ENCODE measurements at places on chromosomes 2 and 18.

DNA sequence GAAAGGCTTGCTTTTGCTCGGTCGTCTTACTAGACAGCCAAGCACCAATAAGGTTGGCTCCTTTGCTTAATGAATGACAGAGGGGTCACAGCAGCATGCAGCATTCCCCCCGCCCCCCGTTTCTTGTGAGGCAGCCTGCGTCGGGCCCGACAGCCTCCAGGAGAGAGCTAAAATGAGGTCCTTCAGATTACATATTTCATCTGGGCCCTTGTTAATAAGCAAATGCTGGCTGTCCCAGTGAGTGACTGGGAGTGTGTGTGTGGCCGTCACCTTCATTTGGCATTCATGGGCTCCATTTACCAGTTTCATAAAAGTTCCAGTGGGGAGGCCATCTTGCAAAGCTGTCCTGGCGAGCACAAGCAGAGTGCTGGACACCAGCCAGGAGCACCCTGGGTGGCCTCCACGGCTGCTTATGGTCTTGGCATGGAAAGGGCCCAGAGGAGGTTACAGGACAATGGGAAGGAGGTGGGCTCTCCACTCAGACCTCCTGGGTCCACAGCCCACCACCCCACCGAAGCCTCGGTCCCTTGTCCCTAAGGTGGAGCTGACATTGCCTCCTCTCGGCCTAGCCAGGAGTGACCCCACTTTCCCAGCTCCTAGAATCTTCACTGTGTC lies 37.2 kb downstream of the ODC1 start:
- DNase-seq: no peak

GRCh38 chr18:67241299-67241698 lies 275.2 kb downstream of the DSEL start:
- DNase-seq: no peak

GRCh38 chr2:208265371-208265800 lies 669 bp upstream of the PIKFYVE start:
- peak; percentile 50 for DNase-seq

DNA sequence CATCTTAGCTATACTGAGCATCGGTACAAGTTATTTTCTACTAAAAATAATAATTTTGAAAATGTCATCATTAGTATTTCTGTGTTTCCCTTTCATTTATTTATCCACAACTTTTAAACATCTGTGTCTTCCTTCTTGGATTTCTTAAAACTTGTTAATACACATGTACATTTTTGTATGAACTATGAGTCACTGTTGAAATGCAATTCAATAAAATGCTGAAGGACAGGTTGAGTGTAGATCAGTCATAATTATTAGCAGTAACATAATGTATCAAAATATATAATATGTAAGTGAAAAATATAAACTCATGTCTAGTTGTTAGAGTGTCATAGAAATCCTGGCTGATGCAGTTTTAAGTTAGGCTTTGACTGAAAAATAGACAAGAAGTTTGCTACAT lies 115.9 kb downstream of the MEIS1 start:
- DNase-seq: no peak

GRCh38 chr2:177147093-177147694 lies 65.4 kb upstream of the HNRNPA3 start:
- DNase-seq: peak; percentile 18

GRCh38 chr2:220221992-220222391 lies 594.6 kb downstream of the SLC4A3 start:
- DNase-seq: no peak

GRCh38 chr2:85794491-85795121 lies 40.8 kb downstream of the ATOH8 start:
- DNase-seq: no peak

DNA sequence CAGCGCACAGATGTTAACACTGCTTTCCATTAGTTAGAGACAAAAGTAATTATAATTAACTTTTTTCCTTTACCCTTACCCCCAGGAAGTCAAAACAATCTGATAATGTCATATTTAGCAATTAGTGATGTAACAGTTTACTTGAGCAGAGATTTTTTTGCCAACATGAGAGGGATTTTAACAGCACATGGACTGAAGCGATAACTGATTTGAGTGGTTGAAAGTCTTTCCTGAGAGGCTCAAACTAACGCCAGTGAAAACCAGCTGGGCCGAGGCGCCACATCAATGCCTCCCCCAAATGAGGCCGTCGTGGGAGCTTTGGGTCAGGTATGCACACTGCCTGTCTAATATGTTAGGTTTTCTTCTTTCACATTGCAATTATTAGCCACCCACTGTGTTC lies 469.9 kb upstream of the SMIM21 start:
- no peak for DNase-seq

DNA sequence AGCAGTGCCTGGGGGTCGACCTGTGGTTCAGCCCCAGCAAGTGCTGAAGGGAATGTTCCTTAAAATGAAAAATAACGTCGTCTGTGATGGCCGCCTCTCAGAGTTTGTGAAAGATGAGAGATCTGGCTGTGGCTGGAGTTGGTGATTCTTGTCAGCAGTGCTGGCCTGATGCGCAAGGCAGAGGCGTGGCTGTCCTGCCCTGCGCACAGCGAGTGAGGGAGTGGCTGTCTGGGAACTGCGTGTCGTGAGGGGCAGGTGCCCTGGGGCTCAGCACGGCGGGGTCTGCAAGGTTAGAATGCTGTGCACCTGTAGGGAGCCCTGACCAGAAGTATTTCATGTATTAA lies 8.8 kb downstream of the NFATC1 start:
- peak; percentile 39 for DNase-seq

DNA sequence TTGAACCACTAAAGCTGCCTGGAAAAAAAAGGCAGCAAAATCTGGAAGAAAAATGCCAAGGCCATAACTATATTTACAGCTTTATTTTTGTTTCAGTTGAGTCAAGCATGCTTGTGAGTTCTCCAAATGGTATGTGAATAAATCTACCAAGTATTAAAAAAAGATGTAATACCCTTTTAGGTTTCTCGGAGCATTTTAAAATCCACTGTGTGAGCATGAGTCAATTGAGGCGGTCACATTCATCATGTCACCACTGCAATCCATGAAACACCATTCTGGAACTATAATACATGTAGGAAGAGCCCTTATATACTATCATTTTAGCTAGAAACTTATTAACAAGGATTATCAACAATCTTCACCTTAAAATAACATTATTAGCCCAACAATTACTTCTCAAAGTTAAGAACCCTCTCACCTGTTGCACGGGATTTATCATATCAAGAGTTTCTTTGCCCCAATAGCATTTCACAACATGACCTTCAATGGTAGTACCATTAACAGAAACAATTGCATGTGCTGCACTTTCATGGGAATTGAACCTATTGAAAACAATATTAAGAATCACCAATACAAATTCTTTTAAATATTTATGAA lies 24.2 kb upstream of the C2orf42 start:
- DNase-seq: no peak

DNA sequence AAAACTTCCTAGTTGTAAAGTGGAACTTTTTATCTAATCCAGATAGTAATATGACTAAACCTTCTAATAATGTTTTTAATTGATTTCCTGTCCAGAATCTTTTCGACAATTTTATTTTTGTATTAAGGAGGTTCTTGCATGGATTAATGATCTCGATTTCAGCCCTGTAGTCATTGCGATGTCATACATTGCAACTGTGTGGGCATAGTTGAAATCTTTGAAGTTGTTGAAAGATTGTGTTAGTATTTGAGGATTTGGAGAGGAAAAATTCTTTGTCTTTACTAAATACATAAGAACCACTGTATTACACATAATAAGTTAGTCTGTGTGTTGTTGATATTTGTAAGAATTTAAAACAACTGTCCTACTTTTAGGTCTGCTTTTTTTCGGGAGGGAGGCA lies 31.1 kb downstream of the ACSL3 start:
- DNase-seq: no peak

DNA sequence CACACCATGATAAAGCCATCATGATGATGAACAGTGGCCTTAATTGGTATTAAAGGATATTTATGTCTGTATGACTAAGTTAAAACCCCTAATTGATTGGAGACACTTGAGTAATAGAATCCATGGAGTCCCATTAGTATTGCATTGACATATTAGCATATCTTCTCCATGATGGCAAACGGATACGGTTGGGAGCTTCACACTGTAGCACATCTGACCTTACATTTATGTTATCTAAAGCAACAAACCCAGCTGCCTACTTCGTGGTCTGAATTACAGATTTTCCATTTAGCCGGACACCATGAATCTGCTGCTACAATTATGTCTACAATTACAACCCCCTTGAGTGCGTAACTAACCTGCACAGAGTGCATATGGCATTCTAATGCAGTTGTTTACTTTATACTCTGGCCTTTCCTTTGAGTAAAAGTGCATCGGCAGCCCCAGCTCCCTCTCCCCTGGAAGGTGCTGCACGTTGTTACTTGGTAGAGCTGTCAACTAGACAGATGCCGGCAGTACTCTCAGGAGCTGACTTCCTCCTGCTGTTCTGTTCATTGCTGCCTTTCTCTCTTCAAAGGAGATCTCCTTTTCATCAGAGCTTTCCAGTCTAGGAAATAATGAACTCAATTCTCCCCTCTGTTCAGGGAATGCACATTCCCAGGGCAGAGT lies 92.1 kb downstream of the LRRC30 start:
- DNase-seq: no peak

Measured in stimulated activated CD4-positive, alpha-beta T cell treated with anti-CD3 and anti-CD28 coated beads, Interleukin-4, amount 100 ng/mL, for 24 hours (primary cell).